ENCODE measurements at places on chromosomes 12 and 14.
A peak's percentile ranks its signal among the peaks of the same experiment; 100 is the strongest.

DNA sequence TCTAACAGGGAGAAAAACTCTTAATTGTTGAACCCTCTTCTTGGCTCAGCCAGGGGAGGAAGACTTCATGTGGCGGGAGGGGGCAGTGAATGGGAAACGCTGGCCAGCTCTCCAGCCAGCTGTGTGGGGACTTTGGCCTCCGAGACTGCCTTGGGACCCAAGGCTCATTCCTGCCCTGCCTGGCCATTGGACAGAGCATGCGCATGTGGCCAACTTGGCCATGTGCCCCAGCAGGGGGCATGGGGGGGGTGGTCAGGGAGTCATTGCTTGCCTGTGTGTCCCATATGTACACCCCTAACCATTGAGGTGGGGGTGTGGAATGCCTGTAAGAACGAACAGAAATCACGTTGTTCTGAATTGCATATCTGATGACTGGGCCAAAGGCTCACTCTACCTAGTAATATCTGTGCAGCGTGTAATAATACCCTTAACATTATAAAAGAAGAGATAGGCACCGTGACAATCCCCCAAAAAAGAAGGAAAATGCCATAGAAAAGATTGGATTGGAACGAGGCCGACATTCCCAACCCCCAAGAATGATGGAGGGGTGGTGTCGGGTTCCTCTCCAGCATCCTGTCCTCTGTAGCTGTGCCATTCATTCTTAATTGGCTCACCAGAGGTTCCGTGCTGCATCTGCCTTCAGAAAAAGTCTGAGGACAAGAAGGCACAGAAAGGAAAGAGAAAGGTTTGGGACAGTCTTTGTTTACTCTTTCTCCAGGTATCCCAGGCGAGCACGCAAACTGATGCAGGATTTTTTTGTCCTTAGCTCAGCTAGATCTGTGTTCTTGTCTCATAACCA is 3.5 kb upstream of the FAR2 start:
- DNase-seq = no peak

GRCh38 chr12:42162965-42163364 is 18.3 kb upstream of the GXYLT1 start:
- no peak for DNase-seq

GRCh38 chr14:99632410-99633035 is 12.4 kb upstream of the HHIPL1 start:
- DNase-seq = no peak

- no peak for DNase-seq
Measured at GRCh38 chr12:60112063-60112462, 516.2 kb downstream of the SLC16A7 start.

DNA sequence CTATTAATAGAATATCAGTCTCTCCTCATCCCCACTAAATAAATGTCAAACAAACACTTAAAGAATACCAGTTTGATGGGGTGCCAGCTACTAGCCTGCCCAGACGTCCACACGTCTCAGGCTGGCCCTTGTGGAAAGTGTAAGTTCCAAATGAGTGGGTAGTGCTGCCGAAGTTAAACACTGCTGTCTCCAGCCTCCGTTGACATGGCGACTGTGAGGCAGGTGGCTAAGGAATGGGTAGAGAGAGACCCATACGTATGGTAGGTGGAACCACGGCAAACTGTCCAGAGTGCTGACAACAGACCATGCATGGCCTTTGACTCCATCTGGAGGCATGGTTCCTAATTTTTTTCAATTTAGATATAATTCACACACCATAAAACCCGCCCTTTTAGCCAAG is 37.9 kb downstream of the PITPNM2 start:
- DNase-seq = peak; percentile 22

GRCh38 chr14:100109594-100109955 is 44.4 kb downstream of the EVL start:
- no peak for DNase-seq

DNA sequence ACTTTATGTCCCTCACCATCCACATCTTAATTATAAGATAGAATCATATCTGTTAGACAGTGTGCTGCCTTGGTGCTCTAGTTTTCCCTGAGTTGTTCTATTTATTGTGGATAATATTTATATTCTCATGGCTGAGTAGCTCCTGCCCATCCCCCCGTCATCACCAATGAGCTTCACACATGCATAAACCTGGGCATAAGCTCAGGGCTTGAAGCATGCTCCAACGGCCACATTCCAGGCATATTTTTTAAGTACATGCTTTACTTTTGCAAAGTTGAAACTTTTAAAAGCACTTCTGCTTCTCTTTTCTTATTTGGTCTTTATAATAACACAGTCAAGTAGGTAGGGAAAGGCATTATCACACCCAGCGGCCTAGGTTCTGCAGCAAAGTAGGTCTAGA is 3.4 kb upstream of the FBXO34 start:
- no peak for DNase-seq

- DNase-seq = no peak
Measured at GRCh38 chr12:19432309-19433170, 6.8 kb upstream of the AEBP2 start.

DNA sequence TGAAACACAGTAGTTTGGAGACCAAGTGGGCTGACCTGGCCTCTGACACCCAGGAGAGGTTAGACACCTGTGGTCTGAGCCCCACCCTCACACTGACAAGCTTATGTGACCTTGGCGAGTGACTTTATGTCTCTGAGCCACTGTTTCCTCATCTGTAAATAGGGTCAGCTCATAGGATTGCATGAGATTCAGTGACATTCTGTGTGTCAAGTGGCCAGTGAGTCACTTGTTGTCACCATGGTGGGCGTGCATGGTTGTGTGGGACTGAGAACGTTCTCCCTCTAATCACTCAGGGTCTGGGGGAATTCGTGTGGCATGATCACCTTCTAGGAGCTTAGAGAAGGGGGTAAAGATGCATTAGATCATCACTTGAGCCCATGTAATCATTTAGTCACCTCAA is 146.4 kb downstream of the PHETA1 start:
- DNase-seq = no peak

GRCh38 chr12:48925304-48926011 is at the start of gene FKBP11:
Gene FKBP11, minus strand, starts transcription at chr12:48925492. Its CDS starts 64 bp downstream, at chr12:48925428.
- no peak for DNase-seq

GRCh38 chr14:97280526-97280925 is 483.3 kb downstream of the VRK1 start:
- no peak for DNase-seq

DNA sequence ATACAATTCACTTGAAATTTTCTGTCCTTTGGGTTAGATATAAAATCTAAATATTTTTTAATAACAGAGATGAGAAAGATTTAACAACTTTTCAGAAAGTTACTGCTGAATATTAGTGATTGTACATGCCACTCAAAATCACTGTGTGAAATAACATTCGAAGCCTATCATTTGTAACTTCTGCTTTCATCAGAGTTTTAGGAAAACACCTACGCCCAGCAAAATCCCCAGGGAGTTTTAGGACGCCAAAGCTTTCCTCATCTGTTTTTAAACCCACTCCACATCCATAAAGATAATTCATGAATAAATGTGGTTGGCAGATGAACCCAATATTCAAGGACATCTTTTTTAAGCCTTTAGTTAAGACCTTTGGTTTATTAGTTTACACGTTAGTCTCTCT is 23.9 kb downstream of the TC2N start:
- no peak for DNase-seq

- DNase-seq = no peak
Measured at GRCh38 chr12:553216-554000, 93.7 kb downstream of the B4GALNT3 start.

- no peak for DNase-seq
Measured at GRCh38 chr12:53613821-53614220, 12.4 kb downstream of the ATF7 start.

GRCh38 chr14:79802093-79802492 is 409.2 kb downstream of the DIO2 start:
- no peak for DNase-seq

GRCh38 chr12:109488051-109488665 is 10.7 kb downstream of the UBE3B start:
- DNase-seq = no peak

DNA sequence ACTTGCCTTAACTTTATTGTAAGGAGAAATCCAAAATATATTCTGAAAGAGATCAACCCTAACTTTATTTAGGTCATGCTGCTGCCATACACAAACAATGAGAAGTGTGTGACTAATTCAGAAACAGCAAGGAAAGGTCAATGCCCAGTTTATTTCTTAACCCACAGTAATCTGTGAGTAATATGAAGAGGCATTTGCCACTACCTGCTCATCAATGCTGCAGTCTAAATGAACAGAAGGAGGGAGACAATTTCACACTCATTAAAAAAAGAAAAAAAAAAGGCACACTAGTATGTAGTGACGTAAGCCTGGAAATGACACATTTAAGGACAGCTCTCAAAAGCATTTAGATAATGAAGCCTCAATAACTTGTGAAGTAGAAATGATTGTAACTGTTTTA is 90.5 kb upstream of the FOXN3 start:
- no peak for DNase-seq

DNA sequence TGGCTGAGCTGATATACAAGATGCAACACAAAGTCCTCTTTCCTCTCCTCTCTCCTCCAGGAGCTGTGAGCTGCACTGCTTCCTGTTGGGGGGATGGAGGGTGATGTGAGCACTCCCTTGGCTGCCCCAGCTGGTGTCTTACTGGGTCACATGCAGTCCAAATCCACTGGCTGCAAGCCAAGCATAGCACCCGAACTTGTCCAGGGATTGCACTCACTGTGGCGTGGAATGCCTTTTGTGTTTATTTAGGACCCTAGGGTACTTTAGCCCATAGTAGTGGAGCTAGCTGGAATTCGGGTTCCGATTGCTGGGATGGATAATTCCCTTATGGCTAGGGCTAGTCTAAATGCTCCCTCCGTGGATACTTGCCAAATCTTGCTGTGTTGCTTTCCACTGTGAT is 424.9 kb upstream of the SYT1 start:
- DNase-seq = no peak

GRCh38 chr12:121795034-121795968 is 1.8 kb upstream of the RHOF start:
- peak; percentile 63 for DNase-seq

DNA sequence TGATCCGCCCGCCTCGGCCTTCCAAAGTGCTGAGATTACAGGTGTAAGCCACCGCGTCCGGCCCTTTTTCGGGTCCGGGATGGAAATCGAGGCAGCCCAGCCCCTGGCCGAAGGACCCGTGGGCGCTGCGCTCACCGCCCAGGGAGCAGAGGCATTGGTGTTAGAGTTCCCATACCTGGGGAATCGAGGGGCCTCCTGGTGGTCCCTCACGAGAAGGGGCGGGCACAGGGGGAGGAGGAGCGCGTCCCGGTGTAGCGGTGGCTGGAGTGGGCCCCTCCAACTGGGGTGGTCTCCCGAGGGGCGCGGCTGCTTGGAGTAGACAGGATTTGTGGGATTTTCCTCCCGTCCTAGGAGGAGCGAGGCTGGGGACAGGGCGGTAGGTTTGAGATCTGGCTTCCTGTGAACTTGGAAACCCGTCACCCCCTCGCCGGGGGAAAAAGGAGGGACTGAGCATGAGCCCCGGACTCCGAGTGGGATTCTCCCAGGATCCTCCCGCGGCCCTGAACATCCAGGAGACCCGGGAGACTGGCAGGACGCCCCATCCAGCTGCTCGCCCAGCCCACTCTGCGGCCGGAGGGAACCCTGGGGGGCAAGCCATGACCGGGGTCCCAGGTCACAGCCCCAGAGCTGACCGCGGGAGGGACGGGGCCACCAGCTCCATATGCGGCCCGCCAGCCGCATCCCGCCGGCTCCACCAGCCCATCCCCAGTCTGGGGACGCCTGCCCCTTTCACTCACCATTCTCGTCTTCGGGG is 70.9 kb downstream of the ASCL4 start:
- DNase-seq = no peak

GRCh38 chr14:50667684-50667995 is 466 bp downstream of the SAV1 start:
- DNase-seq = peak; percentile 3

GRCh38 chr14:69573831-69574262 is 824 bp downstream of the CCDC177 start:
- peak; percentile 82 for DNase-seq

DNA sequence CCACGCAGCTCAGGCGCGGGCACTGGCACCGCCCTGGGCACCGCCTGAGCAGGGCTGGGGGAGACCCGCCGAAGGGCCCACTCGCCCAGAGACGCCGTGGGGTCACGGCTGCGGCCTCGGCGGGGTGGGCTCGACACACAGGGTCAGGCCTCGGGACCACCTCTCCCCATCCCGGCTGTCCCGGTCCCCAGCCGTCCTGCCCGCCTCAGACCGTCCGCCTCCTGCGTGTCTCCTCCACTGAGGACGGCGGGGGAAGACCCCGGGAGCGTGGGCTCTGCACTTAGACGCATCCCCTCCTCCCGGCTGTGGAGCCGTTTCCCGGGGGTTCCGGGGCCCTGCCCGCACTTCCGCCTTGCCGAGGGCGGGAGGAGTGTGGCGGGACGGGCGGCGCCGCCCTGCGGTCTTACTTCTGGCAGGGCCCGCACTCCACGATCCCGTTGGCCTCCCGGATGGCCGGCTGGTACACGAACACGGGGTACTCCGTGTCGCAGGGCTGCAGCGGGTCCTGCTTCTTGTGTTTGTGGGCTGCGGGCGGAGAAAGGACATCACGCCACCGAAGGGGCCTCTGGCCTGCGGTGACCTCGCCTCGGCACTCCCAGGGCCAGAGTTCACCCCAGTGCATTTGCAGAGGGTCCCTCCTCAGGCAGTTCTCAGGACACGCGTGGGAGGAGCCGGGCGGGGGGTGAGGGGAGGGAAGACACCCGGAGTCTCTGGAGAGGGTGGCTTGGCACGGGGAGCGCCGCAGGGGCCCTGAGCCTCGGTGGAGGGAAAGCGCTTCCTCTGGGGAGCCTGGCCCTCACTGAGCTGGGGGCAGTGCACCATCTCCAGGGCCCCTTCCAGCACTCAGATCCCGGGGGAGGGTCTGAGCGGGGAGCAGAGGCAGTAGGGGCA is 23.1 kb upstream of the LRTM2 start:
- DNase-seq = no peak

DNA sequence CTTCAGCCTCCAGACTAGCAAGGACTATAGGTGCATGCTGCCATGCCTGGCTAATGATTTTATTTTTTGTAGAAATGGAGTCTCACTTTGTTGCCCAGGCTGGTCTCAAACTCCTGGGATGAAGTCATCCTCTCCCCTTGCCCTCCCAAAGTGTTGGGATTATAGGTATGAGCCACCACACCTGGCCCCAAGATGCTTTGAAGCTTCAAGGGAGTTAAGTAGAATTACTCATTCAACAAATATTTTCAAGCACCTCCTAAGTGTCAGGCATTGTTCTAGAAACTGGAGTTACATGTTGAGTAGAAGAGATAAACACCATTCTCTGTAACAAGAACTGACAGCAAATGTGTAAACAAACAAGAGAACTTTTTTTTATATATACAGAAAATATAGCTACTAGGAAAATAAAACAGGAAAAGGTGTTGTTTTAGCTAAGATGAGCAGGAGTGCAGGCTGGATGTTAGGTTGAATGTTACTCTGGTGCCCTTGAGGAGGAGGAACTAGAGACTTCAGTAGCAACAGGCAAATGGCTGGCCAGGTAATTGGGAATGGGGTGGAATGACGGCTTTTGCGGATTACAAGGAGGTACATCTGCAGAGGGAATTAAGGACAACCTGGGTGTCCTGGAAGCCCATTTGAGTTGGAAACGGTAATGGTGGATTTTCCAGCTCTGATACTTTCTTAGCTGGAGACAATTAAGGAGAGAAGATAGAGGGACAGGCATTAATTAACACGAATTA is 32.0 kb upstream of the CFAP54 start:
- DNase-seq = no peak

- peak; percentile 86 for DNase-seq
Measured at GRCh38 chr12:104998423-104999346, 12.6 kb downstream of the NOPCHAP1 start.

GRCh38 chr14:61177279-61178225 is 103.6 kb downstream of the TMEM30B start:
- no peak for DNase-seq
